ENCODE measurements at places on chromosomes 6 and 20. TPM values are rescaled to one million over a fixed set of nuclear protein-coding genes. Genes with fewer than 3 reads are reported as not detected.
A peak's percentile ranks its signal among the peaks of the same experiment; 100 is the strongest.

Gene GJA10
- not detected for total RNA-seq

Gene HUS1B
- 2.3 TPM for total RNA-seq

Gene SCAND1
- 182 TPM for total RNA-seq

Gene SNAP91
- total RNA-seq, result 3.4 TPM

Gene NKX2-2
- not detected for total RNA-seq

Gene BTBD3
- 41.8 TPM for total RNA-seq

Gene SYCP2
- total RNA-seq, result 4.9 TPM

Gene PLN
- 13.3 TPM for total RNA-seq

DNA sequence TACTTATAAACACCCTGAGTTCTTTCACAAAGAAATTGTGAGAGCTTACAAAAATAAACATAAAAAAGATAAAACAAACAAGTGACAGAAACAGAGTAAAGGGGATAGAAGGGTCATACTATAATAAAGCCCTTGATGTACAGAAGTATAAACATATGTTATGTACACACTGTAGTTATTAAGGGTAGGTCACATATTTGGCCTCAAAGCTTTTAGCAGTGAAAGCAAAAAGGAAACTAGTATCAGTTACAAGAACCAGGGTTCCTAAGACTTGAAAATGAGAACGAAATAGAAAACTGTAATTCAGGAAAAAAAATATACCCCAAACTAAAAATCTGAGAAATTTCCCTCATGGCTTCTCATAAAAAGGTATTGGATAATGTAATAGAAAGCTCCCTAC lies 380.6 kb downstream of the HDGFL1 start:
- H3K4me3 ChIP-seq, result no peak overlapping the region
- peaks cover 5% of the 10 kb centered on the region for H3K4me1 ChIP-seq
- no peaks in the 10 kb centered on the region for H3K36me3 ChIP-seq
- H3K27me3 ChIP-seq, result no peaks in the 10 kb centered on the region
- no peak for DNase-seq
- H3K27ac ChIP-seq, result no peak overlapping the region

GRCh38 chr6:53894091-53894490 lies 99.3 kb downstream of the LRRC1 start:
- H3K4me1 ChIP-seq, result peaks cover 22% of the 10 kb centered on the region
- H3K36me3 ChIP-seq, result no peaks in the 10 kb centered on the region
- H3K27me3 ChIP-seq, result no peaks in the 10 kb centered on the region
- DNase-seq, result peak; percentile 51
- no peak overlapping the region for H3K4me3 ChIP-seq

- H3K4me1 ChIP-seq, result no peaks in the 10 kb centered on the region
- DNase-seq, result no peak
- H3K36me3 ChIP-seq, result no peaks in the 10 kb centered on the region
- no peaks in the 10 kb centered on the region for H3K27me3 ChIP-seq
- H3K27ac ChIP-seq, result no peak overlapping the region
- H3K4me3 ChIP-seq, result no peak overlapping the region
These were observed 8.4 kb upstream of the EEF1E1 start for GRCh38 chr6:8110725-8111124.

- H3K27ac ChIP-seq, result no peak overlapping the region
- H3K4me1 ChIP-seq, result no peaks in the 10 kb centered on the region
- no peak for DNase-seq
- no peak overlapping the region for H3K4me3 ChIP-seq
These were observed 61.1 kb upstream of the SCAF8 start for GRCh38 chr6:154672086-154672485.

GRCh38 chr6:149140137-149140909 lies 177.2 kb upstream of the TAB2 start:
- no peaks in the 10 kb centered on the region for H3K36me3 ChIP-seq
- H3K27ac ChIP-seq, result peak overlapping the region; percentile 11
- H3K27me3 ChIP-seq, result no peaks in the 10 kb centered on the region
- H3K4me1 ChIP-seq, result no peaks in the 10 kb centered on the region

DNA sequence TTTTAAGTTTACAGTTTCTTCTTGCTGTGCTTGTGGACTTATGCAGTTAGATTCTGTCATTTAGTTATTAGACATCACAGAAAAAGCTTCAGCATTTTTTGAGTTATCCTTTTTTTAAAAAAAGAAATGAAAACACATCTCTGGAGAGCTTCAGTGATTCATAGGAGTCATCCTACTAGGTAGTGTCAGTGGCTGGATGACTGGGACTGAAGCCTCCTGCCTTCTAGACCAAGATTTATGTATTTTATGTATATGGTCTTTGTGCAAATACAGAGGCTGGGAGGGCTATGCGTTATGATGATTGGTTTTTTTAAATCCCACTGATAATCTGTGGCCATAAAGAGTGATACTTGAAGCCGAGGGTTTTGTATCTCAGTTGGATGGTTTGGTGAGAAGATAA lies 125.9 kb upstream of the JAG1 start:
- no peaks in the 10 kb centered on the region for H3K36me3 ChIP-seq
- no peaks in the 10 kb centered on the region for H3K27me3 ChIP-seq
- no peak overlapping the region for H3K4me3 ChIP-seq
- no peak overlapping the region for H3K27ac ChIP-seq
- no peaks in the 10 kb centered on the region for H3K4me1 ChIP-seq
- no peak for DNase-seq

DNA sequence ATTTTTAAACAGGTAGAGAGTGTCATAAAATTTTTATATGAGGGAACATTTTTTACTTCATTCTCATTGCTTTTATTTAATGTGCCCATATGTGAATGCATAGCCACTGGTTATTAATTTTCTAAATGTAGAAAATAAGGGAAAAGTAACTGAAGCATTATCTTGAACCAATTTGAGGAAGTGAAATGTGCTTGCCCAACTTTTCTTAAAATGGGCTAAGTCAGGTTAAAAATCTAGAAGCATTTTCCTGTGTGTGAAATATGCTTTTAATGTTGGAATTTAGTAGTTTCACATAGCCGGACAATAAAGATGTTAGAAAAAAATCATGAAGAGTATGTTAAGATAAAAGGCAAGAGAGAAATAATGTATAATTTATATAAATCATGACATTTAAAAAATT lies 3.8 kb downstream of the SEC23B start:
- H3K27ac ChIP-seq, result no peak overlapping the region
- H3K36me3 ChIP-seq, result peaks cover 5% of the 10 kb centered on the region
- H3K4me3 ChIP-seq, result no peak overlapping the region
- H3K27me3 ChIP-seq, result no peaks in the 10 kb centered on the region

GRCh38 chr20:10940941-10941340 lies 267.1 kb upstream of the JAG1 start:
- H3K4me1 ChIP-seq, result no peaks in the 10 kb centered on the region
- DNase-seq, result no peak
- H3K4me3 ChIP-seq, result no peak overlapping the region
- no peaks in the 10 kb centered on the region for H3K27me3 ChIP-seq
- no peak overlapping the region for H3K27ac ChIP-seq

GRCh38 chr20:53940907-53941545 lies 129.4 kb downstream of the BCAS1 start:
- H3K36me3 ChIP-seq, result no peaks in the 10 kb centered on the region
- no peaks in the 10 kb centered on the region for H3K27me3 ChIP-seq
- H3K4me3 ChIP-seq, result no peak overlapping the region
- peak overlapping the region; percentile 4 for H3K27ac ChIP-seq
- peaks cover 39% of the 10 kb centered on the region for H3K4me1 ChIP-seq

GRCh38 chr20:58996226-58996611 lies 10.8 kb downstream of the CTSZ start:
- peaks cover 16% of the 10 kb centered on the region for H3K4me1 ChIP-seq
- H3K4me3 ChIP-seq, result no peak overlapping the region
- H3K27ac ChIP-seq, result peak overlapping the region; percentile 36

All from thyroid gland (tissue), 4 donors.